ENCODE measurements at places on chromosomes 7 and 10.

DNA sequence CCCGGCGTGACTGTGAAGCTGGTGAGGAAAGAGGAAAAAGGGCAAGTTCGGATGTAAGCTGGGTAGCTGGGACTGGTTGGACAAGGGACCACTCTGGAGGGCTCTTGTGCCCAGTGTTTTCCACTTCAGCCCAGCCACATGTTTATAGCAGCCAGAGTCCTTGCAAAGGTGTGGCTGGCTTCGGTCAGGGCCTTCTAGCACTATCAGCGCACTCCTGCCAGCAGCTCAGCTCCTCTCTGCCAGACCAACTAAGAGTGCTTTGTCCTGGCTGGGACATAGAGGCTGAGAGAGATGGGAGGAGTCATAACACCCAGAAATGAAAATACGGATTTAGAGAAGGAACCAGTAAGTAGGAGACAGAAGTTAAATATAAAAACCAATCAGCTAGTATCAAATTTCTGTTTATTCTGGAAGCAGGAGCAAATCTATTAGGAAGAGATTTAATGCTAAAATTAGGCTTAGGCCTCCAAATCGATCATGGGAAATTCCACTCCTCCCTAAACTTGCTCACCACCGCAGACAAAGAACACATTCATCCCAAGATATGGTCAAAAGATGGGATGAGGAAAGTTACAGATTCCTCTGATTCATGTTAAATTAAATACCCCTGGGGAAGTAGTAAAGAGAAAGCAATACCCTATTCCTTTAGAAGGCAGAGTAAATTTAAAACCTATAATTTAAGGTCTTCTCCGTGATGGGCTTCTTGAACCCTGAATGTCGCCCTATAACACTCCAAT is 135.0 kb downstream of the RALA start:
- DNase-seq, result no peak

- DNase-seq, result no peak
Observed at GRCh38 chr7:46207931-46208634, 287.0 kb upstream of the IGFBP3 start.

- no peak for DNase-seq
Observed at GRCh38 chr7:116510795-116511194, 11.3 kb downstream of the CAV2 start.

DNA sequence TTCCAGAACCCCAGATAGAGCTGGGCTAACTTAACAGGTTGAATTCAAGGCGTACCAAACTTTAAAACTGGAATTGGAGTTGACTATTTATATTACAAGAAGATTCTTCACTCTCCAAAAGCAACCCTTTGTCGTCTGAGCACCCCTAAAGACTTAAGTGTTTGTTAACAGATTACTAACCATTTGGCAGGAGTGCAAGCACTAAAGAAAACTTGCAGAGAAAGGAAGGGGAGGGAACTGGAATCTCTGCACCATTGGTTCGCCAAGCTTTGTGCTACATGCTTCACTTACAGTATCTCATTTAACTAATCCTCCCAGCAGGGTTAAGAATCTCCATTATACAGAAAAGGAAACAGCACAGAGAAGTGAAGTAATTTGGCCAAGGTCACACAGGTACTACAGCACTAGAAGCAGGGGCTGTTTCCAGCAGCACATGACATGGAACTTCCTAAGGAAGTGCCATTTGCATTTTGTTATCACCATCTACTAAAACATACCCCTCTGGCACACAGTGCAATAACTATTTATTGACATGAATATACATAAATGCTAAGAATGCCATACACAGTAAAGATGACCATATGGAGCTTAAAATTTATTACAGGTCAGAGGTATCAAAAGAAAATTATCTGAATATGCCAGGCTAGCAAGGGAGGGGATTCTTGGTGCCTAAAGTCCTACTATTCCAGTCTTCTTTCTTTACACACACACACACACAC is 201.2 kb downstream of the KCNMA1 start:
- no peak for DNase-seq

DNA sequence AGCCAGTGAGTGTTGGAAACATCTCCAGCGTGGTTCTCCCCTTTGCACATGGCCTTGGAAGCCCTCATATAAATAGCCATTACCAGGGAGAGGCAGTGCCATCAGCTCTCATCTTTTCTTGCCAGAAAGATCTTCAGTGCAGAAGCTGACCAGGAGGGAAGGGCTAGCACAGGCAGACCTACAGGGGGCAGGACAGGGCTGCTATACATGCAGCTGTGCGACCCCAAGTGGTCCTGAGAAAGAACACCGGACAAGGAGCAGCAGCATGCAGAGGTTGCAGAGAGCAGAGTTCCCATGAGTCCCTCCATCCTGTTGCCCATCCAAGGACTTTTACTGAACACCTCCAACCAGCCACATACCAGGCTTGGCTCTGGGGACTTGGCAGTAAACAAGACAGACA is 17.1 kb downstream of the GRID1 start:
- DNase-seq, result no peak

DNA sequence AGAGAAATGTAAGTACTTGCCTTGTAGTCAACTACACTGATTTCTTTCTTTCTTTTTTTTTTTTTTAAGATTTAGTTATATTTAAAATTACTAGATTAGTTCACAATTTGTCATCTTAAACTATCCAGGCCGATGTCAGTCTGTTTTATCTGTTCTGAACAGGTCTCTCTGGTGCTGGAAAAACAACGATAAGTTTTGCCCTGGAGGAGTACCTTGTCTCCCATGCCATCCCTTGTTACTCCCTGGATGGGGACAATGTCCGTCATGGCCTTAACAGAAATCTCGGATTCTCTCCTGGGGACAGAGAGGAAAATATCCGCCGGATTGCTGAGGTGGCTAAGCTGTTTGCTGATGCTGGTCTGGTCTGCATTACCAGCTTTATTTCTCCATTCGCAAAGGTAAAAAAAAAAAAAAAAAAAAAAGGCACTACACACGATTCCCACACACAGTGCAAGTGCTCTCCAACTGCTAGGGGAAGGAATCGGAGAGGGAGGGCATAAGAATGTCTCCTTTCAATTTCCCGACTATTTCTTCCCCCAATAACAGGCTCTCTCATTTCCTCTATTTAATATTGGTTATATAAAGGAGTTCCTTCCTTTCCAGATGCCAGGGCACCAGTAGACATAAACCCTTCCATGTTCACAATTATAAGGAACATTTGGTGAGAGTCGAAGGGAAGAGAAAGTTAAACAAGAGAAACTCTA is 53.4 kb downstream of the PAPSS2 start:
- no peak for DNase-seq

DNA sequence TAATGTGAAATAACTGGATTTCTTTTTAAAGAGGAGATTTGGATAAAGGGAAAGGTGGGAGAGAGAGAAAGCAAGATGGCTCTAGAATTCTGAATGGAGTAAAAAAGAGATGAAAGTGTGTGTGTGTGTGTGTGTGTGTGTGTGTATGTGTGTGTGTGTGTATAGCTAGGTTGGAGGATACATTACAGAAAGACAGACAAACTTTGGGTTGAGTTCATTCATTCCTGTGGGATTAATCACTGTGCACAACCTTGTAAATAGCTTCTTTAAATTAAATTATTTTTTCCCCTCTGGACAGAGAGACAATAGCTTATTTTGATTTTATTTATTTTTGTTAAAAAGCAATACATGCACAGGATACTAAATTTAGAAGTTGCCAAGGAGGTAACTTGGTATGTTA is 7.5 kb downstream of the ASB4 start:
- DNase-seq, result no peak

GRCh38 chr7:86643561-86644281 is at the start of gene GRM3:
Gene GRM3 (plus strand): TSS chr7:86643909. CDS start chr7:86765146, 121,237 bp downstream.
- DNase-seq, result no peak

DNA sequence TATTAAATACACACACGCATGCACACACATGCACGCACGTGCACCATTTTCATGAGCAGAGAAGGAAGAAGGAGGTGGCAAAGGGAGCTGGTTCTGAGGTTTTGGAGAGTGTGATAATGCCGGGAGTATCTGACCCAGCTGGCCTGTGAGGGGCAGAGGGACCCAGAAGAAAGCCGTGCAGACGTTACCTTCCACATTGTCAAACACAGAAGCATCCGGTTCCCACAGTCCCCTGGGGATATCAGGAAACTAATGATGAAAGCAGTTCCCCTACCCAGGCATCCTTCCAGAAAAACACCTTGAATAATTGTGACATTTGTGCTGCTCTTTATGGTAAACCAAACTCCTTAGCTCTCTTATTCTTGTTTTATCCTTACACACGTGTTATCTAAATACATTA is 85.7 kb upstream of the FAM180A start:
- DNase-seq, result no peak

DNA sequence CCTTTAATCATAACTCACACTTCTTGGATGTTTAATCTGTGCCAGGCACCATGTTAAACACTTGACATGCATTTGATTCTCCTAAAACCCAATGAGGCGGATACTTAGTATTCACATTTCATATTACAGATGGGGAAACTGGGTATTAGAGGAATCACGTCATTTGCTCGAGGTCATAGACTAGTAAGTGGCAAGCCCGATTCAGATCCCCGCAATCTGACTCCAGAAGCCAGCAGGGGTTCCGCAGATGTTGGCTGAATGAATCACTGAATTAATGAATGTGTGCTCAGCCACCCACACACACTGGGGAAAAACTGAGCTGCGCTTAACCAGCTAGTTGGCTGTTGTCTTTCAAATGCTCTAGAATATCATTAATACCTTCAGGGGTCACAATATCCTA is 22.5 kb upstream of the ENO4 start:
- DNase-seq, result no peak

DNA sequence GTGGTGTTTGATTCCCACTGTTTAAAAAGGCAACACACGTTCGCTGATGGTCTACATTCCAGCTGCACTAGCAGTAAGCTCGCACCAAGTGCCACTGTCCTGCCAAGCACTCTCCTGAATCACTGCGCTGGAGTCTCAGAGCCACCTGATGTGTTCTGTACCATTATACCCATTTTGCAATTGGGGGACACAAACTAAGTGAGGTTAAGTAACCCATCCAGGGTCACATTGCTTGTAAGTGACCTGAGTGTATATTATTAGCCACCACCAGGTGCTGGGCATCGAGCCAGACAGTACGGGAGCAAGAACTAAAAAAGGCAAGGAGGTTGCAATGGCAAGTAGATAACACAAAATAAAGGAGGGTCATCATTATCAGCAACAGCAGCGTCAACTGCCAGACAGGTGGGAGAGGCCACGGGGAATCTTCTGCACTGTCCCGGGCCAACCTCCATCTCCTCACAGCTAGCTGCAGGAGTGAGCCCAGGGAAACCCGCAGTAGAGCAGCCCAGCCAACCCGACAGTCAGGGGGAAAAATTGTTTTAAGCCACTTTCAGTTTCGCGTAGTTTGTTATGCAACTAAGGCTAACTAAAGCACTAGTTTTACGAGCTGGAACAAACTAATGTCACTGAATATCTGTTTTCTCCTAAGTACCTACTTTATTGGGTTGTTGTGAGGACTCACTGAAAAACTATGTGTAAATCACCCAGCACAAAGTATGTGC is 712 bp upstream of the CPVL start:
- DNase-seq, result no peak

GRCh38 chr10:86979977-86980448 is 11.7 kb downstream of the ADIRF start:
- DNase-seq, result no peak

GRCh38 chr10:29377333-29377961 is 88.6 kb downstream of the LYZL1 start:
- no peak for DNase-seq

- DNase-seq, result no peak
Observed at GRCh38 chr7:139813151-139813550, 15.9 kb upstream of the TBXAS1 start.

- no peak for DNase-seq
Observed at GRCh38 chr7:42997611-42998010, 65.4 kb downstream of the MRPL32 start.

GRCh38 chr7:73988197-73988596 is 39.8 kb upstream of the ELN start:
- no peak for DNase-seq

DNA sequence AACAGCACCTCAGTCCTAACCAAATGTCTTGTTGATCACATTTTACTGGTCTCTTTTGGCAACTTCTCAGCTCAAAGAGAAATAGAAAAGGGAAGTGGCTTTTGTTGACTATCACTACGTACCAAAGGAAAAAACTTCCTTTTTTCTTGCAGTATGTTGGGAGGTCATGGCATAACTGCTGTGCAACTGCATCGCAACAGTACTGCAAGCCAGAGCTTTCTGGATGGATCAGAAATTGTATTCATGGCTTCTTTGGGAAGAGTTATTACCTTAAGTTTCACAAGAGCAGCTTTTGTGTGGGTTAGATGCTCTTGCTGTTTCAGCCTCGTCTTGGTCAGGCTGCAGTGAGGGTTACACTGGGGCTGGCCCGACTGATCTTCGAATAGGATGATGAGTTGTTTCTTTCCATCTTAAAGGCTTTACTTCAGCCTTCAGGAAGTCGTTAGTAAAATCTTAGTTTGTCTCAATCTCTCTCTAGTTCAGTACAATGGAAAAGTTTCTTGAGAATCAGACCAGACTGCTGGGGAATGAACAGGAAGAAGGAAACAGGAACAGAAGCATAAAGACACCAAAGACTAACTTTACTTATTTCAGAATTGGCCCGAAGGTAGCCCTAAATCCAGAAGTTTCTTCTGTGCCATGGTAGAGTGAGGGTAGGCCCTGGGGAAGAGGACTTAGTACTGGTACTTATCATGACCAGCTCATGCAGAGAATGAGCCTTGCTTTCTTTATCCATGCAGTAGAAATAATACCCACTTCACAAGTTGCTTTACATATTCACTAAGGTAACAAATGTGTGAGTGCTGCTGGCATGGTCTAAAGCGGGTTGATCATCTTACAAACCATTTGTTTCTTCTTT is 153.6 kb downstream of the CELF2 start:
- DNase-seq, result no peak

DNA sequence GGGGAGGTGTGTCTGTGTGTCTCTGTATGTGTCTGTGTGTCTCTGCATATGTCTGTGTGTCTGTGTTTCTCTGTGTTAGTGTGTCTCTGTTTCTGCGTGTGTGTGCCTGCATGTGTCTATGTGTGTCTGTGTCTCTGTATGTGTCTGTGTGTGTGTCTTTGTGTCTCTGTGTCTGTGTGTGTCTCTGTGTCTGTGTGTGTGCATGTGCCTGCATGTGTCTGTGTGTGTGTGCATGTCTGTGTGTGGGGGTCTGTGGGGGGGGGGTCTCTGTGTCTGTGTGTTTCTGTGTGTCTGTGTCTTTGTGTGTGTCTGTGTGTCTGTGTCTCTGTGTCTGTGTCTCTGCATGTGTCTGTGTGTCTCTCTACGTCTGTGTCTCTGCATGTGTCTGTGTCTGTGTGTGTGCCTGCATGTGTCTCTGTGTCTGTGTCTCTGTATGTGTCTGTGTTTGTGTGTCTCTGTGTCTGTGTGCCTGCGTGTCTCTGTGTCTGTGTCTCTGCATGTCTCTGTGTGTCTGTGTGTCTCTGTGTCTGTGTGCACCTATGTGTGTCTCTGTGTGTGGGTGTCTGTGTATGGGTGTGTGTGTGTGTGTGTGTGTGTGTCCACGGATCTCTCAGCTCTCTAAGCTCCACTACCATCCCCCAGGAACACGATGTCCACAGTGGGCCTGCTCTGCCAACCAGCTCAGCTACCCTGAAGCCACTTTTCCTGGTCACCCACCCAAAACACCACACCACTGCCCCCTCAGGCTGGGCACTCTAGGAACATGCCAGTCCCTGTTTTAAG is 41.7 kb downstream of the RASGEF1A start:
- DNase-seq, result no peak
